ENCODE measurements at places on chromosomes 5 and 9. TPM values are rescaled to one million over a fixed set of nuclear protein-coding genes. Genes with fewer than 3 reads are reported as not detected.

Gene SCGB3A2
- total RNA-seq = not detected

Gene ABL1
- total RNA-seq = 117 TPM

Gene MPDZ
- 19.1 TPM for total RNA-seq

Gene EPB41L4B
- 1.7 TPM for total RNA-seq

Gene FOXD4L6
- 1.4 TPM for total RNA-seq

Gene ANKRD18A
- not detected for total RNA-seq

Gene FCN1
- total RNA-seq = not detected

Gene PCDHGB7
- 23.6 TPM for total RNA-seq

Gene EQTN
- not detected for total RNA-seq

Gene PTPRD
- total RNA-seq = 65.2 TPM

Gene EGR1
- 66.9 TPM for total RNA-seq

Gene DOK3
- 1.5 TPM for total RNA-seq

Gene FSTL4
- total RNA-seq = 0.26 TPM

Gene PCDHB8
- not detected for total RNA-seq

Gene CMYA5
- 0.26 TPM for total RNA-seq

Gene PRELID2
- total RNA-seq = 1.2 TPM

Gene ISL1
- total RNA-seq = not detected

Gene LMAN2
- 319 TPM for total RNA-seq

Gene PTPN3
- 1.2 TPM for total RNA-seq

Gene RASGRF2
- total RNA-seq = 7.5 TPM

Gene ZNF354C
- total RNA-seq = 8.4 TPM

Gene FLT4
- 1.9 TPM for total RNA-seq

Gene ZNF618
- 11.4 TPM for total RNA-seq

Gene SHOC1
- total RNA-seq = not detected

Gene SLC6A18
- total RNA-seq = not detected

Gene SLC6A3
- not detected for total RNA-seq

Gene CTXN3
- total RNA-seq = not detected

Gene WDR31
- total RNA-seq = 0.91 TPM

Gene NDST1
- total RNA-seq = 76.7 TPM

Gene OR1Q1
- total RNA-seq = not detected

Gene ZNF483
- 0.13 TPM for total RNA-seq

Gene FAM174A
- total RNA-seq = 24.4 TPM

Gene GFI1B
- total RNA-seq = not detected

Gene GHR
- 3.2 TPM for total RNA-seq

Gene ADRB2
- 0.65 TPM for total RNA-seq

Gene WDR70
- total RNA-seq = 13.8 TPM

Gene COL5A1
- 383 TPM for total RNA-seq

Gene SLC1A3
- 4.0 TPM for total RNA-seq

Gene FBN2
- 95.8 TPM for total RNA-seq

Gene PCDHGA1
- total RNA-seq = 0.13 TPM

Gene CA9
- 6.7 TPM for total RNA-seq

Gene FAM221B
- not detected for total RNA-seq

Data from epithelial cell of alveolus of lung (primary cell).